Neural progenitor cell (in vitro differentiated cells): ENCODE measurements at places on chromosomes 7 and 10.

GRCh38 chr7:132255898-132256297, 320.4 kb downstream of the PLXNA4 start:
- no peak for DNase-seq

DNA sequence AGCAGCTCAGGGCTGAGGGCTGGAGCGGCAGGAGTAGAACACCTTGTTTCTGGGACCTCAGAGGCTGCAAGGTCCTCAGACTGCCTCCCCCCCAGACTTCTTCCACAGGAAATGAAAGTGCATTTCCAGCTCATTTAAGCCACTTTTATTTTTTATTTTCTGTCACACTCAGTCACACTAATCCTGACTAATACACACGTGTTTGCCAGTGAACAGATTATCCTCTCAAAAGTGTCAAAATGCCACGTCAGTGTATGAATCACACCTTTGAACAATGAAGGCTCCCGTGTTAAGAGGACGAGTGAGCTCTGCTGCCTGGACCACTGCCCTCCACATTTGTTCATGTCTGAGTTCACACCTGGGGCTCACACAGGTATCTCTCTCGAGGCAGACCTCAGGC, 488.5 kb downstream of the DNAJB6 start:
- no peak for DNase-seq

DNA sequence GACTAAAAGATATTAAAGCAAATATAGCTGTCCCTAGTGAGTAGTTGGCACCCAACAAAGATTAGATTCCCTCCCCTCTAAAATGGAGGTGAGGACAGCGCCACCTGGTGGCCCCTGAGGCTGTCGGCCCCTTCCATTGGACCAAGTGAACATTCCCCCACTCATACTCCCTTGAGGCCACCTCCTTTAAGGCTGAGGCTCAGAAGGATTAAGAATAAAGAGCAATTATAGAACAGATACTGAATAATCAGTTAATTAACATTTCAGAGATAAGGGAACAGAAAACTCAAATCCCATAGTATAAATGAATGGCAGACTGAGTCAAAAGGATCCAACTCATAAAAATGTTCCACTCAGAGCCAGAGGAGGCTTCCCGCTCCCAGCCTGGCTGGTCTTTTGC, 130.4 kb upstream of the GHITM start:
- DNase-seq: peak; percentile 67

GRCh38 chr7:41375582-41375981, 327.3 kb downstream of the INHBA start:
- no peak for DNase-seq

GRCh38 chr7:92133133-92133736, 1.0 kb downstream of the CYP51A1 start:
- DNase-seq: no peak

GRCh38 chr10:82737549-82737948, 862.6 kb downstream of the NRG3 start:
- DNase-seq: peak; percentile 68

DNA sequence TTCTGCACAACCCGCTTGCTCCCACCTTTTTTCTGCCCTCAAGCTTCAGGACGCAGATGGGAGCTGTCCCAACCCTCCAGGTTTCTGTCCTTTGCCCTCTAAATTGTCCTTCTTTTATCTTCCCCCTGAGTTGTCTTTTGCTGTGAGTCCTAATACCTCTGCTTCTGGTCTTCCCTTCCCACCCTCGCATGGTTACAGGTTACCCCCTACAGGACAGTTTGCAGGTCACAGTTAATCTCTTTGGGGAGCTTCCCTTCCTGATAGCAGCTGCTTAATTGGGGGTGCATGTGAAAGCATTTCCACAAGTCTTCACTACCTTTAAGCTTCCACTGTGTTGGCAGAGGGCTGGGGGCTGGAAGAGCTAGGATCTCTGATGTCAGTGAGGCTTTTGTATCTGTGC, 121.5 kb upstream of the CXCL12 start:
- DNase-seq: no peak

GRCh38 chr7:50531928-50532327, 33.3 kb downstream of the DDC start:
- no peak for DNase-seq

DNA sequence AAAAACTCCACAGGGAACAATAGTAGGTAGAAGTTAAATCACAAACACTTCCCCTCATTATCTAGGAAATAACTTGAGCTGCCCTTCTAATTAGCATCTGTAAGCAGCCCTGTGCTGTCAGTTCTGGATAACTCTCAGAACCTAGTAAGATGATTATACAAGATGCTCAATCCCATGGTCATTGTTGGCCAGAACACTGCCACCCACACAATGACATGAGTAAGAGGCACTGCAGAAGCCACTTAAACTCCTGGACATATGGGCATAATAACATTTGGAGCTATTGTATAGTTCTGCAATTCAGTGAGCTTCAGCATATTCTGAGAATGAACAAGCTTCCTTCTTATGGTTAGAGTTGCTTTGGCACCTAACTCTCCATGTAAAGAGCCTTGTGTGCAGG, 153.8 kb downstream of the PLPP4 start:
- no peak for DNase-seq

- DNase-seq: no peak
Measured at GRCh38 chr10:69638642-69639041, 8.6 kb downstream of the FAM241B start.

DNA sequence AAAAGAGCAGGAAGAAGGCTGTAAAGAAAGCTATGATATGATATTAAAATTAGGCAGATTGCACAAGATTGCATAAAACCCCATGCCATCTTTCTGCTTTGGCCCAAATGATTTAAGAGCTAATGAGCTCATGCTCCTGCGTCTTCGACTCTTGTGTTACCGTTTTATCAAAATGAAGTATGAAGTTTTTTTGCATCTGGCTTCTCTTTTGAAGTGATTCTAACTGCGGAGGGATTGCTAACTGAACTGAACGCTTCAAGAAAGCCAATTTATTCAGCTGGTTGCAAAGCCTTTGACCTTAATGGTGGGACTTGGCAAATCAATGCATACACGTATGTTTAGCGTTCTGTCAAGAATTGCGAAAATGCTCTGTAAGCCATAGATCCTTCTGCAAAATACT, 282.9 kb downstream of the TWIST1 start:
- DNase-seq: no peak

DNA sequence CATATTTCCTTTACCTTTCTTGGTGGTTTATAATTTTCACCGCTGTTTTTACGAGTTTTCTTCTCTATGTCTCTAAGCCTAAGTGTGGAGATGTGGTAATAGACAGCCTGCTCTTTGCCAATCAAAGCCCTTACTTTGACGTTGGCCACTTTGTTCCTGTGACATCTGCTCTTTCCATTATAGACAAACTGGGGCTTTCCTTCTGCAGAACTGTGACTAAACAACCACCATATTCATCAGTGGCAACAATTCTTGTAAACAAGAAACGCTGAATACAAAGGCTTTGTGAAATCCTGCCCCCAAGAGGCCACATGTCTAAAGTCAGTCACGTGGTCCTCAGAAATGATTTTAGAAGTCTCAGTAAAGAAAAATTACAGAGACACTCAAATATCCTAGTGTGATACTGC, 59.6 kb upstream of the CAPZA2 start:
- peak; percentile 48 for DNase-seq

DNA sequence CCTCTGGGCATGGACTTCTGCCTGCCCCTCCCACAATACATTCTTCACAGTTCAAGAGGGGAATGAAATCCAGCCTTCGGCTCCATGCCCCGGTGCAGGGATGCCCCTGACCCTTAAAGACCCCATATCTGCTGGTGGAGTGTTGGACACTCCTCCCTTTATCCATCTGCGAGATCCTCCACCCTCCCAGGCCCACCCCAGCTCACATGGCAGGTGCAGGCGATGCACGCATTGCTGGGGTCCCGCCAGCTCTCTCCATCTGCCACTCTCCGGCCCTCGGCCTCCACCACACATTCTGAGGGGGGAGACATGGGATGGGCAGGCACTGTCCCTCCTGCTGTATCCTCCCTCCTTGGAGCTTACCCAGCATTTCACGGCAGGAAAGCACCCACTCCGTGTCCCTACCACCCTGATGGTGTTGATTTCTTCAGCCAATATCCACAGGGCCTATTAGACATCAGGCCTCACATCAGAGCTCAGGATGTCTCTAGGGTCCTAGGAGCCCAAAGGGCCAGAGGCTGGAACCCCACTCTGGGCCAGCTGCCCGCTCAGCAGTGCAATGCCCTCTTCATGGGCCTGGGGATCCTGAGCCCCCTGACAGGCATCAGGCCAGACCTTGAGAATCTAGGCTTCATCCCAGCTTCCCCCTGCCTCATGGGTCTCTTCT, 18.3 kb downstream of the ATP6V1F start:
- no peak for DNase-seq

DNA sequence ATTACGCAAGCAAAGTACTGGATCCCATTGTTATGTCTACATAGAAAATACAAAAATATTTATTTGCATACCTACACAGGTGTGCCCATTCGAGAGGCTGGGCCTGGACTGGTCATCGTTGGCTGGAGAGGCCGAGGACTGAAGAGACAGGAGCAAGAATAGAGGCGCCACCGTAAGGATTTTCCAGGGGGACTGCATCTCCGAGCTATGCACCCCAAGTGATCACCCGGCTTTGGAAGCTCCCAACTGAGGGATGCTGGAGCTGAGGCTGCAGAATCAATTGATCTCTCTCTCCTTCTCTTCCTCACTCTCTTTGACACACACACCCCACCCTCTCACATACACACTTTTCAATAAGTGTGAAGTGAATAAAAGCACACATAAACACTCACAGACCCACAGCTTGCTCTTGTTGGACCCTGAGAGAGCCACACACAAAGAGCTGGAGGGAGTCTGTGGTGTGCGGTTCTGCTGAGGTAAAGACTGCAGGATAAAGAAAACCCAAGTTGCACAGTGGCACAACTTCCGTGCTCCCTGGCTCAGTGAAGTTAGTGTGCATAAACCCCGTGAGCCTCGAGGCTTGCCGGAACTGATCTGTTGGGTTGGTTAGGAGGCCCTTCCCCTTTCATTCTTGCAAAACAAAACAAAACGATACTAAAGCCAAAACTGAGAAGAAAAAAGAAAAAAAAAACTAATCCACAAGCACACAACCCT, at the start of gene AOAH:
AOAH (minus strand) TSS at position 544 of the 714 bp plus-strand sequence; CDS start at position 198, 346 bp downstream.
- DNase-seq: no peak

GRCh38 chr10:18378766-18379165, 238.5 kb downstream of the CACNB2 start:
- no peak for DNase-seq

DNA sequence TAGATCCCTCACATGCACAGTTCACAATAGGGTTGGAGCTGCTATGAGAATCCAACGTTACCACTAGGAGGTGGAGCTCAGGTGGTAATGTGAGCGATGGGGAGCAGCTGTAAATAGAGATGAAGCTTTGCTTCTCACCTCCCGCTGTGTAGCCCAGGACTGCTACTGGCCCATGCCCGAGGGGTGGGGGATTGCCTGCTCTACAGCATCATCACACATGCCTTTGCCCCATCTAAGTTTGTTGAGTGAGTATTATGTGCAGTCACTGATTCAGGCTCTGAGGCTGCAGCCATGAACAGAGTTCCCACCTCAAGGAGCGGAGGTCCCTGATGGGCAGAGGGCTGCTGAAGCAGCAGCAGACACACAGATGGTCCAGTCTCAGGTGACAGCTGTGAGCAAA, 94.1 kb downstream of the CHST15 start:
- no peak for DNase-seq

DNA sequence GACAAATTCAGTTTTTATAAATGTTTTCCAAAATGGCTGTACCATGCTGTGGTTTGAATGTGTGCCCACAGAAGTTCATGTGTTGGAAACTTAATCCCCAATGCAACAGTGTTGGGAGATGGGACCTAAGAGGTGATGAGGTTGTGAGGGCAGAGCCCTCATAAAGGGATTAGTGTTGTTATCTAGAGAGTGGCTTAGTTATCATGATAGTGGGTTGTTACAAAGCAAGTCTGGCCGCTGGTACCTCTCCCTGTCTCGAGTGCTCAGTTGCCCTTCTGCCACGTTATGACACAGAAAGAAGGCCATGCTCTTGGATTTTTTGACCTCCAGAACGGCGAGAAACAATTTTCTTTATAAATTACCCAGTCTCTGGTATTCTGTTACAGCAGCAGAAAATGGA, 119.0 kb downstream of the BTAF1 start:
- peak; percentile 29 for DNase-seq

DNA sequence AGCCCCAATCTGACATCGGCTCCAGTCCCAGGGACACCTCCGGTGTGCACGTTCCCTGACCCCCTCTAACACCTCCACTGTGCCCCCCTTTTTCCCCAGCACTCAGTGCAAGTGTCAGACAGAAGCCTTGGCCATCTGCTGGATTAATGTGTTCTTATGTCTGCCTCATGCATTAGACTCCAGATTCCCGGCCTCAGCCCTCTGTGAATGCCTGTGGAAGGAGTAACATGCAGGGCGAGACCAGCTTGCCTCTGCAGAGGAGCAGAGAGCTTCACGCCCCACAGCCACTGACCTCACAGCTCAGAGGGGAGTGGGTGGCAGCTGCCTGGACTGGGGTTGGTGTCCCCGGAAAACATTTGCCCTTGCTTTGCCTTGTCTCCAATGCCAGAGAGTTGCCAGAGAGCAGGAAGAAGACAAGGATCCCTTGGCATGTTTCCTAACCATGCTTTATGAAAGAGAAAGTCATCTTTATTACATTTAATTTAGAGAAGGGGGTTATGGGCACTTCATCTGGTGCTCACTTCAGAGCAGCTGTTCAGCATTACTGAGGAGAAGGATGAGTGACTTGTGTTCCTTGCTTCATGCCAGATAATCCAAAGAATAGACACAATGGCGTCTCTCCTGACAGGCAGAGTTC, 91.6 kb upstream of the CXCL12 start:
- DNase-seq: no peak

DNA sequence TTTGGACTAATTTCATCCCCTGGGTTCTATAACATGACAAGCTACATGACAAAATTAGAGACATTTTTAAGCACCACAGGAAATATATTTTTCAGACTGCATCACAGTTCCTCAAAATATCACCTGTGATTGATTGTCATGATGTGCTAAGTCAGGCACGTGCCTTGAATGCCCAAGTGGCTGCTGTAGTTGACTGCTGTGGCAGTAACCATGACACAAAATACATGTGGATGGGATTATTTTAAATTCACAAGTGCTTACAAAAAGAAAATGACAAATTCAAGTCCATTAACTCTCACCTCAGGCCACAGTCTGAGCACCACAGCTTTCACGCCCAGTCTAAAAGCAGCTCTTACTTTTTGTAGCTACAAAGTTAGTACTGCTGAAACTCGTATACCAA, 45.5 kb downstream of the TNPO3 start:
- DNase-seq: no peak

GRCh38 chr10:18719811-18720210, 60.6 kb downstream of the ARL5B start:
- no peak for DNase-seq

DNA sequence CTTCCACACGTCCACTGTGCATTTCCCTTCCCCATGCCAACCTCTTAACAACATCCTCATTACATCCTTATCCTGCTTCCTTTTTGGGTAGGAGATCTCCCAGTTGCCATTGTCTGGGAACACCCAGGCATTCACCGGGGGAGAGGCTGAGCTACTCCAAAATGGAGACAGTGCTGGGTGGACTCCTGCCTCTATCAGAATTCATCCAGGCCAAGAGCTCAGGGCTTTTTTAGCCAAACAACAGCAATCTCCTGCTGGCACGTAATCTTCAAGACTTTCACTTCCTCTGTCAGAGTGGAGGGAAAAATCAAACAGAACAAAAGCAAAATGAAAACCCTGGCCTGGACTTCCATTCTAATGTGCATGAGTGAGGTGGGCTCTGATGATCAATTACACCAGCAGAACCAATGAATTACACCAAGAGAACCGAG, 245.0 kb downstream of the PRPF18 start:
- peak; percentile 43 for DNase-seq
